ENCODE measurements at places on chromosomes 1 and 21. TPM values are rescaled to one million over a fixed set of nuclear protein-coding genes. Genes with fewer than 3 reads are reported as not detected.

GRCh38 chr1:233368106-233368788, 40.7 kb downstream of the MAP3K21 start:
- no peak for DNase-seq

The PMVK gene
- polyA plus RNA-seq = 27.4 TPM

The KRTAP19-3 gene
- not detected for polyA plus RNA-seq

The OVAAL gene
- polyA plus RNA-seq = not detected

GRCh38 chr1:7869136-7869920, 16.5 kb upstream of the UTS2 start:
- DNase-seq = no peak

DNA sequence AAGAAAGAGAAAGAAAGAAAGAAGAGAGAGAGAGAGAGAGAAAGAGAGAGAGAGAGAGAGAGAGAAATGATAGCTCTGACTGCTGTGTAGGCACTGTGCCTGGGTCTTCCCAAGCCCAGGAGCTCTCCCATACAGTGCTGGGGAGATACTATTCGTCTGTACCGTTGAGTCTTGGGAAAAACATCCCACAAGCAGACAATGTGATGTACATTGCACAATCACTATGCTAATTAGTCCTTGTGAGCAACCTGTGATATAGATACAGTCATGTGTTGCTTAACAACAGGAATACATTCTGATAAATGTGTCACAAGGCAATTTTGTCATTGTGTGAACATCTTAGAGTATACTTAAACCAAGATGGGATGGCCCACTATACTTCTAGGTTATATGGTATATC, 381.0 kb downstream of the HHAT start:
- DNase-seq = no peak

Data from keratinocyte (primary cell).